ENCODE measurements at places on chromosomes 4 and X.
A peak's percentile ranks its signal among the peaks of the same experiment; 100 is the strongest.

DNA sequence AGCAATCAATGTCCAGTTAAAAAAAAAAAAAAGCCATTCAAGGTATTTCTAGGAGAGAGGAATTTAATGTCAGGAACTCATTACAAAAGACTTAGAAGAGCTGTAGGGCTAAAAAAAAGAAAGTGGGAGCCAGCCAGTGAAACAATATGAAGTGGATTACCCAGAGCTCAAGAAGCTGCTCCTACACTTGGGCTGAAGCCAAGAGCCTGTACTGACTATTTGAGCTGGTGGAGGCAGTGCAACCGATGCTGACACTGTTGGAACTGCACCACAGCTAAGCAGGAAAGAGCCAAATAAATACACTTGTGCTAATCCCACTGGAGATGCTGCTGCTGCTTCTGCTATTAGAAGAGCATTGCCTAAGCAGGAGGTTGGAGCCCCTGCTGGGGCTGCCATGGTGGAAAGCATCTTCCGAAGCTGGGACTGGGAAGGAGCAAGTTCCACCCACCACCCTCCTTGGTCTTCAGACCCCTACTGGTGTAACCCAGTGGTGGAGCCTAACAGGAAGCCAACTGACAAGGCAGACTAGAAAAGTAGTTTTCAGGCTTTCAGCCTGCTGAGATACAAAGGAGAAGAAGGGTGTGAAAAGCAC, 65.4 kb downstream of the CXXC4 start:
- DNase-seq, result no peak

DNA sequence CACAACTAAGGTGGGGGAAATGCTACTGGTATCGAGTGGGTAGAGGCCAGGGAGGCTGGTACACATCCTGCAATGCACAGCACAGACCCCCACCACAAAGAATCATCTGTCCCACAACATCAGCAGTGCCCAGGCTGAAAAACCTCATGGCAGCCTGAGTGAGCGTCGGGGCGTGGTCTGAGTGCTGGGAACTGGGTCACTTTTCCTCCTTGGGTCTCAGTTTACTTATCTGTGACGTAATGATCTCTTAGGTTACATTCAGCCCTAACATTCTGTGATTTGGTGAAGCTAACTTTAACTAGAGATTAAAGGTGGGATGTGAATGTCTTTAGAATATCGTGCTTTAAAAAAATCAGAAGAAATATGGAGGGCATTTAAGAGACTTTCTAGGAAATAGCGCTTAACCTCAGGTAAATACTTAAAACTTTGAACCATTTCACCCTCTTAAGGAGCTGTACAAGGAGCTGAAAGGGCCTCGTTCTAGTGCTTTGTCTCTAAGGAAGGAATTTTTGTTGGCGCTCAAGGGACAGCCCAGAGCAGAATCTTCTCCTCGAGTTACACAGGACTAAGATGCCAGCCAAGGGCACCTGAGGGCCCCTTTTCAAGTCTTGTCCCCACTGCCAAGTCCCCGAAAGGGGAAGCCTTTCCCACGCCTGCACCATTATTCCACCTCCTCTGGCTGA, 18.1 kb upstream of the TRIM2 start:
- no peak for DNase-seq

- peak; percentile 1 for DNase-seq
These were observed 90.0 kb downstream of the IGSF1 start for GRCh38 chrX:131199091-131199490.

DNA sequence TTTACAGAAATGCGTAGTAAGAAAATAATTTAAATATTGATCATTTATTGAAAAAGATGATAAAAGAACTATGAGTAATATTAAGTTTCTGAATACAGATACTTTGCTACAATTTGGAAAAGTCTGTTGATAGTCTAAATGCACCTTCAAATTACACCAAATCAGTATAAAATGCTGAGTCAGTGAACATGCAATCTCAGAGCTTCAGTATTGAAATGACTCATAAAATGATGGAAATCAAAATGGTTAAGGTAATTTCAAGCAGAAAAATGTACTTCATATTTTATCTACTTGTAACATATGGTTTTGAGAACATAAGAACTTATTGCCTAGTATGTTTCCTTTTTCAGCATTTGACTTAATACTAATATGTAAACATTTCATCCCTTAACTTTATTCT, 448.2 kb downstream of the PCDH10 start:
- no peak for DNase-seq

DNA sequence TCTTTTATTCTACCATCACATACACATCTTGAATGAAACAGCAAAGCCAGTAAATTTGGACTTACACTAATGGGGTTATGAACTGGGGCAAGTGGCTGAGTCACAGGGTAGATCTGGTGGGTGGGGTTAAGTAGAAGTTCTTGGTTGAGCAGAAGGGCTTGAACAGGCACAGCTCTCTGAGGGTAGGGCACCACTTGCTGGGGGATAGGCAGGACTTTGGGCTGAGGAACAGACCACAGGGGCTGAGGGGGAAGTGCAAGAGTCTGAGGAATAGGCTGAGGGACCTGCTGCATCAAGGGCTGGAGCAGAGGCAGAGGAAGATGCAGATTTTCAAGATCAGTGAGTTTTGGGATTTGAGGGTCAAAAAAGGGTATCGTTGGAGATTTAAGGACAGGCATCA, 8.3 kb downstream of the CSN2 start:
- no peak for DNase-seq

- peak; percentile 72 for DNase-seq
These were observed 1.4 kb downstream of the ZNF827 start for GRCh38 chr4:145936997-145937901.

DNA sequence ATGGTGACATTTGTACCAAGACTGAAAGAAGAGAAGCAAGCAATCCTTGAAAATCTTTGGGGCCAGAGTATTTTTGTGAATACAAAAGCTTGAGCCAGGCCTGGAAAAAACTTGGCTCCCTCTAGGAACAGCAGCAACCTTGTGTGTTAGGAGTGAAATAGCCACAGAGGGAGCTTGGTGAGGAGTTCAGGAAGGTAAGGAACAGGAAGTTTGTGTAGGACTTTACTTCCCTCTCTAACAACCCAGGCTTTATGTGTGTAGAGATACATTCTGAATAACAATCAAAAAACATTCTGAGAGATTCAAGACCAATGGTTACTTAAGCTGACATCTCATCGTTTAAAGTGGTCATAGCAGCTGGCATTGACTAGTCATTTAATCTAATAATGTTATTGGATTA, 668.5 kb downstream of the PCDH18 start:
- DNase-seq, result peak; percentile 14

Measured in globus pallidus (tissue), 1 donor.